ENCODE measurements at places on chromosomes 11 and 22.

DNA sequence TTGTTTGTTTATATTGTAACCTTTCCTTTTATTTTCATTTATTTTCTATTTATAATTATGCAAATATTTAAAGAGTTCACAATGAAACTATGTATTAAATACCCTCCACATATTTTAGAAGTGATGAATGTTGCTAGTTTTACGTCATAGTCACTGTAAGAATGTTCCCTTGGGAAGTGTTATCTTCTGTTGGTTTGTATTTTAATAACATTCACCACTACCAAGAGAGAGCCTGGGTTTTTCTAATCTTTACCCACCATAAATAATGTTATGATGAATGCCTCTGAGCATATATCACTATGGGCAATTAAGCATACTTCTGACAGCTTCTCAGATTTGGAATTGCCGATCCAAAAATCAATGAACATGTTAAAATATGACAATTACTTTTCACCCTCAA, 80.7 kb downstream of the GGT1 start:
- DNase-seq, result no peak

GRCh38 chr11:112352907-112353306, 92.2 kb upstream of the PLET1 start:
- no peak for DNase-seq

DNA sequence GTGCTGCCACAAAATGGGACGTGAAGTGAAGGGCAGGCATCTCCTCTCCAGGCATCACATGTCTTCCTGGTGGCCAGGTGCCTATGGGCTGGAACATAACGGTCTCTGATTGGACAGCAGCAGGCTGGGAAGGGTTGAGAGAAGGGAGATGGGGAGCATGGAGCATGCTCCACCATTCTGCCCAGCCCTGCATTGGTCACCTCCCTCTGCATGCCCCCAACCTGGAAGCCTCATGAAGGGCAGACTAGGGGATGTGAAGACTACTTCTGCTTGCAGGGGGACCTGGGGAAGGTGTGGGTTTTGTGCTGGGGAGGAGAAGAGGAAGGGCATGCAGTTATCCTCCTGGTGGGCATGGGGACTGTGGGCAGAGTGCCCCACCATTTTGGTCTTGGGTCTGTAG, 782.2 kb downstream of the TBC1D22A start:
- DNase-seq, result no peak

DNA sequence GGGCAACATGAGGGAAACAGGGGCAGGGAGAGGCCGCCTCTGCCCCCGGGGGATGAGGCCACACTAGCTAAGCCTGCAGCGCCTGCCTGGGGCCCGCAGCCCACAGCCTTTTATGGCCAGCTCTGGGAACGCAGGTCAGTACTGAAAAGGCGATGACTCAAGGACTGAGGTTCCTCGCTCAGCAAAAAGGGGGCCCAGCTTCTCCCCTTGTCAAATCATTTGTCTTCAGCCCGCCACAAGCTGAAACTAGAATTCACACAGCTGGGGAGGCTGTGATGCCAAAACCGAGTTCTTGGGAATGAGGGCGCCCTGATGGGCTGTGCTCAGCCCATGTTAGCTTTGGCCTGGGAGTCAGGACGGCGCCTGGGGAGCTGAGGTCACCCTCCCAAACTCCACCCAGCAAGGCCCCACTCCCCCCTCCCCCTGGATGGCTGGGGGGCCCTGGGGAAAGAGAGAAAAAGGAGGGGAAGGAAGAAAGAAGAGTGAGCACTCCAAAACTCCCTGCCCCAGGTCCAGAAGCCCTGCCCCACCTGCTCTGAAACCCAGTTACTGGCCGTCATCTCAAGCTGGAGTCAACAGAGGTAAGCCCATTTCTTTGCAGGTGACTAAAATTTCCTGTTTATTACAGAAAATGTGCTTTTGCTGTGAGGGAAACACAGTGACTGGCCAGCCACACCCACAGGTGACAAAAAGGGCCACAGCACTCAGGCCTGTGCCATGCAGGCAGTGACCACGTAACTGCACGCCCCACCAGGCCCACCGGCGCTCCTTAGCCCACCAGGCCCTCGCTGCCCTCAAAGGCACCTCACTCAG, 13.7 kb downstream of the EHD1 start:
- no peak for DNase-seq

- DNase-seq, result peak; percentile 90
These were observed at the start of gene LIPT2 for GRCh38 chr11:74492974-74493790. Gene LIPT2, minus strand, starts transcription at chr11:74493724. Its CDS starts 21 bp downstream, at chr11:74493703.
